ENCODE measurements at places on chromosomes 2 and 18.

- DNase-seq = no peak
Observed at GRCh38 chr2:49032126-49032525, 122.2 kb downstream of the FSHR start.

DNA sequence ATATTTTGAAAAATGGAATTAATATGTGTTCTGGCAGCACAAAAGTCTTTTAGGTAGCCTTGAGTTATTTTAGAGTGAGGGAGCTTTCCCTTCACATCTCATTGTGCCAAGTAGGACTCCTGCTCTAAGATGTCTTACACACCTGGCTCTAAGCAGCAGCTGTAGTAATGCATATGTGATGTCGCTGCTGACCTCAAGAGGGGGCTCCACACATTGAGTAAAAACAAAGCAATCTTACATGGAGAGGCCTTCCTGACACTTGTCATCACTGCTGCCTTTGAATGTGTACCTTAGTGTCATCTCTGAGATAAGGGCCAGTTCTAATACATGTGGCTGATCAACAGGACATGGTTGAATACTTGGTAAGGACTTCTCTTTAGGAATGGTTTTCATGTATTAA is 75.8 kb downstream of the ACTR3 start:
- peak; percentile 39 for DNase-seq

- no peak for DNase-seq
Observed at GRCh38 chr2:177852389-177852788, 220.2 kb downstream of the PDE11A start.

DNA sequence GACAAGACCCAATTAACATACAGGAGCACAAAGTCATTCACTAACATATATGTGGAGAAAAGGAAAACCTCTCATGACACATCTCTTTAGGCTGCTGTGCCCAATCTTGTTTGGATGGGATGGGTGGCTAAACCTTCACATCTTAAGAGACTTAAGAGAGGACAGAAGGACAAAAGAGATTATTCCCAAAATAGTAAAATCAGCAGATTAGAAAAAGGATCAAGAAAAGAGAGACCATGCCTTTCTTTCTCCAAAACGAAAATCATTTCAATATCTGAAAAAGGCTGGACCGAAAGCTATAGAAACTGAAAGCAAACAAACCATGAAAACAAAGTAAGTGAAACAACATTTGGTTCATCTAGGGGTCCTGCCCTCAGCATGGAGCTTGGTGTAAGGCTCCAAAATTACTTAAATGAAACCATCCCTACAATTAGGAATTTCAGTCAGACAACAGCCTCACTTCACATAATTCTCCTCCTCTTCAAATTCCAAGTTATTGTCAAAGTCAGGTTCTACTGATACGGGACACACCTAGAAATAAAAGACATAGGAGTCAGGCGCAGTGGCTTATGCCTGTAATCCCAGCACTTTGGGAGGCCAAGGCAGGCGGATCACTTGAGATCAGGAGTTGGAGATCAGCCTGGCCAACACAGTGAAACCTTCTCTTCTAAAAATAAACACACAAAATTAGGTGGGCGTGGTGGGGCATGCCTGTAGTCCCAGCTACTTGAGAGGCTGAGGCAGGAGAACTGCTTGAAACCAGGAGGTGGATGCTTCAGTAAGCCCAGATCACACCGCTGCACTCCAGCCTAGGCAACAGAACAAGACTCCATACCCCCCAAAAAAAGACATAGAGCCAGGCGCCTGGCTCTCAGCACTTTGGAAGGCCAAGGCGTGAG is 5.2 kb downstream of the STARD7 start:
- no peak for DNase-seq

DNA sequence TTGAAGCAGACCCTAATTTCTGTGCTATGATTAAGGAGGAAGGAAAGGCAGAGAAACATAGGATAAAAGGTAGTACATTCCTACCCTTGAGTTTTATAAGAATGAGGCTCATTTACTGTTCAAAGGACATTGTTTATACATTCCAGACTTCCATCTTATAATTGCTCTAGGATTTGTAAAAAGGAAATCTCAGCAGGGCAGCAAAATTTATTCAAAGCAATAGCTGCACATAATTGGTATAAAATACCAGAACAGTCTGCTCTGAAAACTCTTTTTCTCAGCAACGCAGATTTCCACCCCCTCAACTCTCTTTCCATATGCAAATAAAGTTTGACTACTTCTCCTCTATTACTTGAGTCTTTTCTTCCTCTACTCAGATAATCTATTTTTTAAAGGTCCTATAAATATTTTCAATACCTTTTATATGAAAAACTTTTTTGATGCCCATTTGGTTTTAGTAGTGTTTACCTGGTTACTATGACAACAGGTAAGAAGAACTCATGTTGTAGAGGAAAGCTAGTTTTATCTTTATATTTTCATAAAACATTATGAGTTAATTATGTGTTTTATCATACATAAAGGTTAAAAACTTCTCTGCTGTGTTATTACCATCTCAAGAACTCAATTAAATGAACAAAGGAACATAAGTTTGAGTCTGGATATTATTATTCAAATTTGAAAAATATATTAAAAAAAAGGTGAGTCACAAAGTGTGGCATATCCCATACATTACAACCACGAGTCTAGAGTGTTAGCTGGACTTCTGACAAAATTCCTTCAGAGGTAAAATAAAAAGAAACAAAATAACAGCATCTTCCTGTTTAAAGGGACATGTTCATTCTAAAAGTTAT is 19.9 kb downstream of the RBMS1 start:
- no peak for DNase-seq

DNA sequence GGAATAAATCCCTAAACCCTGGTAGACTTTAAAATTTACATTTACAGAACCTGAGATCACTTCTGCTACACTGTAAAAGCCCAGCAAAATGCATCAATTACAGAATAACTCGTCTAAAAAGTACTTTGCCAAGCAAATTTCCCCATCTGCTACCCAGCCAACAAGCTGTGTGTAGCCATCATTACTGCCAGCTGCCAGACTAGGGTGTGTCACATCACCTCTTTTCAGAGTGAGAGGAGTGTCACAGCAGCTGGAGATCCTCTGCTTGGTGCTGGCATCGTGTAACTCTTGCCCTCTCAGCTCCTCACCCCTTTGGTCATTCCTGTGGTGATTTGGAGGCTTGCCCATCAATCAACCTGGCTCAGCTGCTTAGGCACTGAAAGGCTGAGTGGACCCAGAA is 340.4 kb upstream of the MMADHC start:
- DNase-seq = no peak

GRCh38 chr2:52810460-52810859 is 957.1 kb upstream of the CHAC2 start:
- DNase-seq = no peak

DNA sequence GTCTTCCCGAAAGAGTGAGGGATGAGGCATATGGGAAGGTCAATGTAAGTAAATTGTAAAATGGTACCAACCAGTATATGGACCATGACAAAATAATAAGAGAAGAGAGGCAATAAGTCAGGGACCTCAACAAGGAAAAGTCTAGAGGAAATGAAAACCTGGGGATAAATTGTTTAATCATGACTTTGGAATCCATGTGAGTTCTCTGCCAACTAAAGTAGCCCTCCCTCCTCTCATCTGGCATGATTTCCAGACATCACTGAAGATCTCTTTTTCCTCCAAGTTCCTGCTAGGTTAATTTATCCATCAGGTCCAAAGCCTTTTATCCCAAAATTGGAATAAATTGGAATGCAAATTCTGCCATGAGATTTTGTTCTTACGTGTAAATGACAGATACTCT is 417.9 kb downstream of the NRXN1 start:
- DNase-seq = no peak

GRCh38 chr2:200270732-200271131 is 35.8 kb upstream of the SPATS2L start:
- DNase-seq = no peak

- peak; percentile 32 for DNase-seq
Observed at GRCh38 chr18:44679914-44680272, 795 bp upstream of the SETBP1 start.

- DNase-seq = no peak
Observed at GRCh38 chr2:214577769-214578168, 166.9 kb downstream of the VWC2L start.

GRCh38 chr2:133377599-133377998 is 190.7 kb downstream of the NCKAP5 start:
- no peak for DNase-seq

GRCh38 chr18:8031496-8031895 is 464.4 kb downstream of the PTPRM start:
- no peak for DNase-seq

DNA sequence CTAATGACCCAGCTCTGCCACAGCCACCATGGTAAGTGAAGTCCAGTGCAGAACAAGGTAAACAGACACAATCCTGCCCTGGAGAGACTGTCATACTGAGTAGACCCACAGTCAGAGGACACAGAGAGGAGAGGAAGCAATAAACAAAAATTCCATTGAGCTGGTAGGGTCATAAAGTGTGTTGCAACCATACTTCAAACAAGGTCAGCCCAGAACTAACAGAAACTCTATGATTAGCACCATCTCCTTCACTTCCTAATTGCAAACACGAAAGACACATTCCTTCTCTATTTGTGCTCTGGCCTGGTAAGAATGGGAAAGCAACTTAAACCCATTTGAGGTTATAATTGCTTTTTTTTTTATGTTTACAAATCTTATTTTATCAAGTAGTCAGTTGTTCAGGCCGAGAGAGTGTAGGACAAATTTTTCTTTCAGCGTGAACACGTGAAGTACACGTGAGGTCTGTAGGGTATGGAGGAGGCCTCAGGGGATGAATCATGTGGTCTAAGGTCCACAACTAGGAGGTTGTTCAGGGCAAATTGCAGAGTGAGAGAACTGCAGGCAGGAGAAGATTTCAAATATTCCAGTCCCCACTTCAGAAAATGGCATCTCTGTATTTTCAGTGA is 71.4 kb upstream of the GLS start:
- DNase-seq = no peak

DNA sequence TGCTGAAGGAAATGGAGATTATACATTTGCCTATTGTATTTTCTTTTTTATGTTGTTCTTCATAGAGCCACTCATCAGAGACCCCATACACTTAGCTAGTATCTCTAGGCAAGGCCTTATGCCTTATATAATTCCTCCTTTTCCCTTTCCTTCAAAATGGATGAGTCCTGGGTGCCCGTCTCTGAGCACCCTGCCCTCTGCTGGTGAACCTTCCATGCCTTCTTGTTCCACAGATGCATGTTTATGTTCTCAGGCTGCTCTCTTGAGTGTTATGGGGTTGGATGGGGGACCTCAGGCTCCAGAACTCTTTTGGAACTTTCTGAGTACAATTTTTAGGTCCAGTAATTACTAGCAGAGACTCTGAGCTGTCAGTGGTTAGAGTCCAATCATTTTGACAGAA is 368.6 kb upstream of the SPRED2 start:
- DNase-seq = no peak

GRCh38 chr2:157311706-157312105 is 13.9 kb downstream of the ERMN start:
- DNase-seq = no peak

GRCh38 chr2:3097804-3098203 is 279.8 kb downstream of the EIPR1 start:
- no peak for DNase-seq

DNA sequence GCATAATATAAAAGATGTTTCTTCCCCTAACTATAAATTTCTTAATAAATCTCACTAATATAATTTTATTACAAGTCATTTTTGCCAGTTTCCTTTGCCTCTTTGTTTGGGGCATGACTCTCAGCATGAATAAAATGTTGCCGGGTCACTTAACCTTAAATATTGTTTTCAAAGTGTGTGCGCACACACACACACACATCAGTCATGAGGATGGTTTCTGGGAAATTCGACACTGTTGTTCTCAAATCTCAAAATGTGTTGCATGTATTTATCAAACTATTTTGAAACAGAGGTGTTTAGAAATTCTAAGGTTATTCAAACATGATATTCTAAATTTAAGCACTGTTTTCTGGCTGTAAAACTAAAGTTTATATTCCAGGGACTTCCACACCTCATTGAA is 31.5 kb downstream of the FAP start:
- DNase-seq = no peak

DNA sequence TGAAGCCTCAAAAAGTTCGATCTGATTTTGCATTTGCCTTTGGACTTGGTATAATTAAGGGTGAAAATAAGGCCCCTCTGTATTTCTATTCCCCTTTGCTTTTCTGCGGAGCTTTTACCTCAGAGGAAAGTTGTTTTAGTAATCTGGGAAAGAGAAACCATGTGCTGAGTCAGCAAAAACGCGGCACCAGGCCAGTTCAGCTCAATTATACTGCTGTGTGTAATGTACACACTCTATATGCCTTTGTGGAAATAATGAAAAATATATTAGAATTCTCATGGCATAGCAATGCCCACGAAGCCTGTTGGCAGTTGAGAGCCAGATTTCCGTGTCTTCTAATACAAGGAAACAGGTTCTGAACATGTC is 161.9 kb upstream of the SIX2 start:
- DNase-seq = no peak
